ENCODE measurements at places on chromosomes 6 and 20.

GRCh38 chr6:144152334-144152900 lies 2.1 kb downstream of the STX11 start:
- DNase-seq = no peak

GRCh38 chr6:34810936-34811632 lies 19.2 kb downstream of the BLTP3A start:
- DNase-seq = no peak

DNA sequence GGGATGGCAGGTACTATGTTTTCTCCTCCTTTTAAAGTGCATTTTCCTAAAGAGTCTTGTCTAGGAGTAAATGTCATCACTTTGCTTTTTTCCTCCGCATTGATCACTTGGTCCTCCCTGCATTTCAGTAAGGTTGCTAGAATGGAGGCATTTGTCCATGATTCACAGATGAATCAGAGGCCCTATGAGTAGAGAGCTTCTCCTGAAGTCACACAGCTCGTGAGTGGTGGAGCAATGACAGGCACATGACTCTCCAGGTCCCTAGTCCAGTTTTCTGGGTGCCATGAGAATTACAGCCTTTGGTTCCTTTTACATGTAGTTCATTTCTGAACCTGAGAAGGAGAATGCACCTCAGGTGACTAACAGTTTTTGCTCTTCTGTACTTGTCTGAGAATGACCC lies 50.5 kb downstream of the HLA-A start:
- DNase-seq = no peak

GRCh38 chr20:44358776-44359175 lies 3.3 kb downstream of the HNF4A start:
- no peak for DNase-seq

- DNase-seq = no peak
Measured at GRCh38 chr20:63022501-63022900, 15.7 kb upstream of the BHLHE23 start.

DNA sequence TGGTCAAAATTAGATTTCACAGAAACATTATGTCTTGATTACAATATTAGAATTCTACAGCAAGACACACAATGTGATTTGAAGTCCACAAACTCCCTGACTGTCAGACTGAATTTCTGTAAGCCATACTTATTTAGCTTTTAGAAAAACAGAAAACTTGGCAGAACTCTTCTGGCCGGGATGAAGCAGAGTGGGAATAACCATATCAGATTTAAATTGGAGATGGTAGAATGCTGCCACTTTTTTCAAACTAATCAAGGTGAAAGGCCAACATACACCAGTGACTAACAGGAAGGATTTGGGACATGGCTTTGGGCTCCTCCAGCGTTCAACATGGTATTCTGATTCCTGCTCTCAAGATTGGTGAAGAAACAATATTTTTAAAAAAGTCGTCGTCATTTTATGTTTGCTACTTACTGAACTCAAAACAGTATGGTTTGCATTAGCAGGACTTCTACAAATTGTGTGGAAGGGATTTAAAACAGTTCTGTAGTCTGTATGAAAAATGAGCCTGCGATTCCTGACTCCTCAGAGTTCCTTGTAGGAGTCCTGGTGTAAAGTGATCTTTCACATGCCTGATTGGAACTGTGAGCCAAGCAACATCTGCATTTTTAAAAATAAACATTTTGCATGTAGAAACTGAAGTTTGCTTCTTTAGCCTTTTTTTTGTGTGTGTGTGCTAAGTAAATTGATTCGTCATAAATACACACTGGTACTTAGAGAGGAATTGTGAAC lies 297.9 kb upstream of the SOX4 start:
- DNase-seq = no peak

Data from brain pericyte (primary cell).